Globus pallidus (tissue), 1 donor: ENCODE measurements at places on chromosomes 3 and 15.

GRCh38 chr3:49410066-49410845 is 1.5 kb downstream of the RHOA start:
- no peak for DNase-seq

GRCh38 chr3:69823743-69824142 is 84.5 kb downstream of the MITF start:
- no peak for DNase-seq

GRCh38 chr3:58668247-58668646 is 1.7 kb upstream of the FAM3D start:
- no peak for DNase-seq

- DNase-seq = peak; percentile 37
These were observed 37.5 kb upstream of the MFGE8 start for GRCh38 chr15:88950600-88951160.

DNA sequence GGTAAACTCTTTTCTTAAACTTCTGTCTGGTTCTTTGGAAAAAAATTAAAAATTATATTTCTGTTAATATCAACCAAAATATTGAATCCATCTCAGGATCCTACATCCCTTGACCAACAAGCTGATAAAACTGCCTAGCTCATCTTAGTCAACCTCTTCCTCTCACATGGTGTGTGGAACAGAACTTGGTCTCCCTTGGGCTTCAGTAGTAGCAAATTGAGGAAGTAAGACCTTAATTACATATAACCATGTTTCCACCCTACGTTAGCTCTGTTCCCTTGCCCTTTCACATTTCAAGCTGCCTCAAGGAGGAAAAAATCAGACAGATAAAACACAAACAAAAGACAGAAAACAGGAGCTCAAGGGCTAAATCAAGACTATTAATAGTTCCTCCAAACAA is 116.4 kb downstream of the GREM1 start:
- DNase-seq = no peak

DNA sequence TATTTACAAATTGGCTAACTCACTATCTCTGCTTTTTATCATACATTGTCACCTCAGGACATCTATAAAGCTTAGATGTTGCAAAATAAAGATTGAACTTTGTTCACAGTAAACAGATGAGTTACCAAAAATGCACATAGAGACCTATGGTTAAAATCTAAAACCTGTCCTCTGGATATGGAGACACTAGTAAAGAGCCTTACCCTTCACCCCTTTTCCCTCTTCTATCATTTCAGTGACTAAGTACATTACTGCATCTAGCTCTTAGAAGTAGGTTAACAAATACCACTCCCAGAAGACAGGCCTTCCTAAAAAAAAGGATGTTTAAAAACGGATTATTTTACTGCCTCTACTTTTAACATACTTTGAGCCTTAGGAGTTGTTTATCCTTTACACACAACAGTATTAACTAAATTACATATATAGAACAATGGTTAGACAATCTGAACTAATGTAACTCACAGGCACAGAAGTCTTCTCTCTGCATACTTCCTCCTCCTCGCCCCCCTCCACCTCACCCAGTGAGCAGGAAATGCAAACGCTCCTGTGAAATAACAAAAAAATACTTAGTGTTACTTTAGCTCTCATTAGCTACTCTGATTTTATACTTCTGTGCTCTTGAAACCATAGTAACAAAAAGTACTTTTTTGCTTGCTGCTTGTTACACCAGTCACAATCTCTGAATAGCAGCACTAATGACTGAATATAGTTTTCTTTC is 23.3 kb downstream of the IREB2 start:
- no peak for DNase-seq

DNA sequence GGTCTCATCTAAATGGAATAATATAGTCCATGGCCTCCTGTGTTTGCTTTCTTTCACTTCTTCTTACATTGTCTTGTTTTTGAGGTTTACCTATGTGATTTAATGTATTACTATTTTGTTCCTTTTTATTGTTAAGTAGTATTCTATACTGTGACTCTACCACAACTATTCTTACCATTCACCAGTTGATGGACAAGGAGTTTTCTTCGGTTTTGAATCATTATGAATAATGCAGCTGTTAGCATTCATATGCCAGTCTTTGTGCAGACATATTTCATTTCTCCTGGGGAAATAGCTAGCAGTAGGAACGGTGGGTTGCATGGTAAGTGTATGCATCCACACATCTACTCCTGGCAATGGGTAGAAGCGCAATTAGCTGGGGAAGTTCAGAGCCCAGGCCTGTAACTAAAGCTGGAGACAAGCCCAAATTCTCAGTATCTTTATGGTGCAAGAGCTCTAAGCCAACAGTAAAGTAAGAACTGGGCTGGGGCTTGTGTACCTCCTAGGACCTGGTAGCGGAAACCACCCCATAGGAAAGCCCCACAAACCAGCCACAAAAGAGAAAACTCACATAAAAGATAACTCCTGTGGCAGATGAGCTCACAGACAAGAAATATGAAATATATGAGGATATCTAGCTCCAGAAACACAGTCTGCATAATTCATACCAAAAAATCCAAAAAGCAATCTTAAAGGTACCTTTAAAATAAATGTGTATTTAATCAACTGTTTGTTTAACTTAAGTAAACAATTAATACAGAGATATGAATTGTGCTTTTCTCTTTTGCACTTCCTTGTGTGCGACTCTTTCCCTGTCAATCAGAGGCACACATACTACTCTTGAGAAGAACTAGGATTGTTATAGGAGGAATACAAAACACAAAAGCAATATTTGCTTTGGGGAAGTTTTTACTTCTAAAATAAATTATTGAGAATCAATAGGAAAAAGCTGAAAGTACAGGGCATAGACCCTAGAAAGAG is 2.7 kb upstream of the CSTA start:
- no peak for DNase-seq
